ENCODE measurements at places on chromosomes 4 and X. TPM values are rescaled to one million over a fixed set of nuclear protein-coding genes. Genes with fewer than 3 reads are reported as not detected.

Gene ANK2
- 95.1 TPM for total RNA-seq

Gene CASP6
- 33.5 TPM for total RNA-seq

Gene PALLD
- 205 TPM for total RNA-seq

Gene MEPE
- not detected for total RNA-seq

Gene FGFBP2
- total RNA-seq = not detected

Gene S100P
- not detected for total RNA-seq

Gene BEND4
- total RNA-seq = not detected

Gene SMC1A
- 9.6 TPM for total RNA-seq

Gene PRDM8
- total RNA-seq = 8.8 TPM

Gene ADH7
- total RNA-seq = not detected

Gene SLC26A1
- total RNA-seq = 0.33 TPM

Gene LEF1
- 1.8 TPM for total RNA-seq

Gene TLR2
- total RNA-seq = 0.77 TPM

Gene PHOX2B
- not detected for total RNA-seq

Gene AFP
- 0.83 TPM for total RNA-seq
